Immature natural killer cell (primary cell): ENCODE measurements at places on chromosomes 5 and 9. TPM values are rescaled to one million over a fixed set of nuclear protein-coding genes. Genes with fewer than 3 reads are reported as not detected.

- no peak overlapping the region for H3K4me3 ChIP-seq
- peaks cover 13% of the 10 kb centered on the region for H3K4me1 ChIP-seq
- DNase-seq, result no peak
- no peak overlapping the region for H3K27ac ChIP-seq
Observed at GRCh38 chr5:53994148-53994547, 316.2 kb downstream of the ARL15 start.

DNA sequence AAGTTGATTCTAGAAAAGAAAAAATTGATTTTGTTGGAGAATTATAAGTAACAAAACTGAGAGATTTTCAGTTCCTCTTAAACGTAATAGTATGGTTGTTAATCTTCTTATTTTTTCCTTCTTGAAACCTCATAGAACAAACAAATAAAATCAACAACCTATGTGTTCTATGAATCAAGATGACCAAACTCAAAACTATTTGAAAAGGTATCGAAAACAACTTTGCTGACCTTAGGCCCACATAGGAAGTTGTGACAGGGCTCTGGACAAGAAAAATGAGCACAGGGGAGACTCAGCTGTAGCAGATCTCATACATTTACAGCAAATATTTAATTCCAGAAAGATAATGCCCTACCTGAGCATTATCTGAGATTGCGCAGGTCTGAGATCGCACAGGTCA, 169.4 kb upstream of the CCNH start:
- no peak for DNase-seq
- no peak overlapping the region for H3K27ac ChIP-seq
- H3K36me3 ChIP-seq, result no peaks in the 10 kb centered on the region
- peaks cover 2% of the 10 kb centered on the region for H3K27me3 ChIP-seq
- H3K4me1 ChIP-seq, result no peaks in the 10 kb centered on the region

Gene COL23A1
- 0.78 TPM for polyA plus RNA-seq

Gene C5
- not detected for polyA plus RNA-seq

- H3K36me3 ChIP-seq, result no peaks in the 10 kb centered on the region
- H3K27ac ChIP-seq, result no peak overlapping the region
- H3K4me3 ChIP-seq, result no peak overlapping the region
Observed at GRCh38 chr5:34574936-34575467, 81.1 kb upstream of the RAI14 start.

Gene NUTM2G
- 0.10 TPM for polyA plus RNA-seq

- no peaks in the 10 kb centered on the region for H3K36me3 ChIP-seq
- H3K27ac ChIP-seq, result no peak overlapping the region
- no peak overlapping the region for H3K4me3 ChIP-seq
- H3K27me3 ChIP-seq, result peaks cover 11% of the 10 kb centered on the region
- no peak for DNase-seq
- H3K4me1 ChIP-seq, result peaks cover 11% of the 10 kb centered on the region
Observed at GRCh38 chr9:68710111-68710471, 5.1 kb downstream of the PIP5K1B start.

- H3K27ac ChIP-seq, result no peak overlapping the region
- no peak overlapping the region for H3K4me3 ChIP-seq
- DNase-seq, result no peak
- peaks cover 7% of the 10 kb centered on the region for H3K27me3 ChIP-seq
- H3K4me1 ChIP-seq, result no peaks in the 10 kb centered on the region
Observed at GRCh38 chr5:1435369-1435768, 9.9 kb downstream of the SLC6A3 start.

- peaks cover 16% of the 10 kb centered on the region for H3K36me3 ChIP-seq
Observed at GRCh38 chr9:131630205-131630831, 85.0 kb downstream of the PRRT1B start.

- H3K4me1 ChIP-seq, result no peaks in the 10 kb centered on the region
- no peaks in the 10 kb centered on the region for H3K36me3 ChIP-seq
- DNase-seq, result no peak
- H3K27ac ChIP-seq, result no peak overlapping the region
- H3K27me3 ChIP-seq, result peaks cover 1% of the 10 kb centered on the region
Observed at GRCh38 chr9:81113453-81114124, 575.8 kb downstream of the TLE1 start.

- peaks cover 7% of the 10 kb centered on the region for H3K27me3 ChIP-seq
- no peak overlapping the region for H3K4me3 ChIP-seq
- H3K27ac ChIP-seq, result no peak overlapping the region
- no peaks in the 10 kb centered on the region for H3K36me3 ChIP-seq
Observed at GRCh38 chr5:40204144-40204543, 475.6 kb upstream of the PTGER4 start.

GRCh38 chr9:122366074-122366660, 4.7 kb upstream of the PTGS1 start:
- H3K4me3 ChIP-seq, result no peak overlapping the region
- no peaks in the 10 kb centered on the region for H3K36me3 ChIP-seq
- H3K27me3 ChIP-seq, result peaks cover 4% of the 10 kb centered on the region
- no peak overlapping the region for H3K27ac ChIP-seq

- H3K4me1 ChIP-seq, result peaks cover 2% of the 10 kb centered on the region
- DNase-seq, result no peak
- H3K36me3 ChIP-seq, result peaks cover 26% of the 10 kb centered on the region
- no peaks in the 10 kb centered on the region for H3K27me3 ChIP-seq
- no peak overlapping the region for H3K27ac ChIP-seq
Observed at GRCh38 chr9:112084334-112084733, 90.8 kb downstream of the SUSD1 start.

Gene PCDHGA10
- not detected for polyA plus RNA-seq

- H3K27ac ChIP-seq, result no peak overlapping the region
- no peak for DNase-seq
- no peak overlapping the region for H3K4me3 ChIP-seq
- H3K4me1 ChIP-seq, result no peaks in the 10 kb centered on the region
Observed at GRCh38 chr9:93354451-93354850, 97.0 kb upstream of the FAM120A start.

DNA sequence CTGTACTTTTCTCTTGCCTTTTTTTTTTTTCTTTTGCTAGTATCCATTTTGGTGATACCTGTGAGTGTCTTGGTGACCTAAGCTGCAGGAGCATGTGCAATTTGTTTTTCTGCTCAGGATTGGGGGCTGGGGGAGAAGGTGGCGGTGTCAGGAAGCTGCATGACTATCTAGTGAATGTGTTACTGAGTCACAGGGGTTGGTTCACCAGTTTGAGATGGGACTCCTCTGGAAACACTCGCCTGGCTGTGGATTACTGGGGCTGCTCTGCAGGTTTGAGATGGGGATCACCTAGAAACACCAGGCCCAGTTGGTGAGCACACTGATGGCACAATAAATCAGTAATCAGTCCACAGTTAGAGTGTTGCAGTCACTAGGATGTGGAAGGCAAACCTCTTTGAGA, 447.9 kb downstream of the SPATA31D1 start:
- H3K27ac ChIP-seq, result no peak overlapping the region
- no peak for DNase-seq
- no peaks in the 10 kb centered on the region for H3K27me3 ChIP-seq
- no peak overlapping the region for H3K4me3 ChIP-seq
- no peaks in the 10 kb centered on the region for H3K4me1 ChIP-seq

Gene SLC45A2
- polyA plus RNA-seq, result not detected

- H3K4me3 ChIP-seq, result peak overlapping the region; percentile 91
- peaks cover 93% of the 10 kb centered on the region for H3K4me1 ChIP-seq
- H3K27ac ChIP-seq, result peak overlapping the region; percentile 98
Observed at GRCh38 chr9:131404987-131405386, 11.1 kb downstream of the PRRC2B start.

Gene PNPLA7
- 0.24 TPM for polyA plus RNA-seq

- no peak overlapping the region for H3K4me3 ChIP-seq
- peaks cover 14% of the 10 kb centered on the region for H3K27me3 ChIP-seq
- no peak for DNase-seq
- H3K4me1 ChIP-seq, result peaks cover 20% of the 10 kb centered on the region
Observed at GRCh38 chr5:5419291-5420210, 2.9 kb upstream of the ICE1 start.

Gene FSTL4
- polyA plus RNA-seq, result not detected

Gene CNTNAP3
- not detected for polyA plus RNA-seq

GRCh38 chr5:760363-761058, 24.0 kb downstream of the ZDHHC11B start:
- peaks cover 2% of the 10 kb centered on the region for H3K4me1 ChIP-seq
- DNase-seq, result no peak
- H3K27me3 ChIP-seq, result no peaks in the 10 kb centered on the region
- H3K4me3 ChIP-seq, result no peak overlapping the region
- no peak overlapping the region for H3K27ac ChIP-seq
- no peaks in the 10 kb centered on the region for H3K36me3 ChIP-seq

DNA sequence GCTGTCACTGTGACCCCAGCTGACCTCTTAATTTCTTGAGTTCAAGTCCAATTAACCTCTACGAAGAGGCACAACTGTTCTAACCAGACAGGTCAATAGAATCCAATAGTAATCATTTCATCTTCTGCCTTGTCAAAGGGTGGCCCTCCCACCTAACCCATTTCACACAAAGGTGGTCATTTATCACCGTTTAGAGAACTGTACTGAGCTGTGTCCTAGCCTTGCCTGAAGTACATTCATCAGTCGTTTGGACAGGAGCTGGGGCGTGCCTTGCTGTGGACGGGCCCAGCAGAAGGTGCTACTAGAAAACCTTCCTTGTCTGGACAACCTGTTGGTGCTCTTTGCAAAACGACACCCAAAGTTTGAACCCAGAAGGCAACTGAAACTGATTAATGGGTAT, 605.4 kb downstream of the ISL1 start:
- DNase-seq, result no peak
- H3K4me1 ChIP-seq, result no peaks in the 10 kb centered on the region
- H3K4me3 ChIP-seq, result no peak overlapping the region
- no peaks in the 10 kb centered on the region for H3K27me3 ChIP-seq
- peaks cover 4% of the 10 kb centered on the region for H3K36me3 ChIP-seq
- no peak overlapping the region for H3K27ac ChIP-seq

DNA sequence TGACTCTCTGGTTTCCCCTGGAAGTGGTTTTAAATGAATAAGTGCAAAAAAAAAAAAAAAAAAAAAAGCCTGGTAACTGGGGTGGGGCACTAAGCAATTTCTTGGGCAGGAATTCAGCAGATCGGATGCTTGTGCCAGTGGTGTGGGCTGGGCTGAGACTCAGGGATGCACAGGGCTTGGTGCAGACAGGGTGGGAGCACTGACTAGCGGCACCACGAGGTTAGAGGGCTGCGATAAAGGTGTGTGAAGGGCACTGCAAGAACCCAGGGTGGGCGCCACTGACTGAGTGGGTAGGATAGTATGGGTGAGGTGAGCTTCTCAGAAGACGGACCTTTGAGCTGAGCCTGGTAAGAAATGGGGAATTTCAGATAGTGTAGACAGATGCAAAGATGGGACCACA, 45.5 kb upstream of the CPLX2 start:
- no peaks in the 10 kb centered on the region for H3K36me3 ChIP-seq
- H3K27ac ChIP-seq, result no peak overlapping the region
- H3K4me1 ChIP-seq, result no peaks in the 10 kb centered on the region
- H3K4me3 ChIP-seq, result no peak overlapping the region

- H3K27me3 ChIP-seq, result peaks cover 6% of the 10 kb centered on the region
- no peak overlapping the region for H3K27ac ChIP-seq
- H3K4me1 ChIP-seq, result peaks cover 7% of the 10 kb centered on the region
- no peaks in the 10 kb centered on the region for H3K36me3 ChIP-seq
- no peak overlapping the region for H3K4me3 ChIP-seq
Observed at GRCh38 chr9:21104787-21105186, 27.0 kb upstream of the IFNB1 start.

DNA sequence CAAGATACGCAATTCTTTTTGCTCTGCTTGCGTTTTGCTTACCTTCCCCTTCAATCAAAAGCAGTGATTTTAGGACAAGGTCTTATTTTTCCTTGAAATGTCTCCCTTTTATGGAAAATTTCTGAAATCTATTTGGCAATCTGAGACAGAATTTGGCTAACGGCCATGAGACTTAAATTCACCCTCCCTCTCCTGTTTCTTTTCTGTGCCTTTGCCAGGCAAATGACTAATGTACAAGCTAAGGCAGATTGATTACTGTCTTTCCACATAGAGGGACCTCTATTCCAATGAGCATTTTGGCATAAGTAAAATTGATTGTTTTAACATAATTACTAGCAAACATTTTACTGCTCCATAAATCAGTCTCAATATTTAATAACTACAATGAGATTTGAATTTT, 31.7 kb downstream of the FAM81B start:
- no peaks in the 10 kb centered on the region for H3K36me3 ChIP-seq
- no peak overlapping the region for H3K4me3 ChIP-seq
- H3K27me3 ChIP-seq, result peaks cover 5% of the 10 kb centered on the region
- DNase-seq, result no peak
- H3K27ac ChIP-seq, result no peak overlapping the region

GRCh38 chr5:68122439-68123328, 92.9 kb upstream of the PIK3R1 start:
- peaks cover 3% of the 10 kb centered on the region for H3K4me1 ChIP-seq
- H3K27ac ChIP-seq, result no peak overlapping the region
- H3K27me3 ChIP-seq, result no peaks in the 10 kb centered on the region
- peak; percentile 6 for DNase-seq
- H3K4me3 ChIP-seq, result no peak overlapping the region

Gene PHAX
- polyA plus RNA-seq, result 109 TPM

Gene RNF180
- polyA plus RNA-seq, result not detected

DNA sequence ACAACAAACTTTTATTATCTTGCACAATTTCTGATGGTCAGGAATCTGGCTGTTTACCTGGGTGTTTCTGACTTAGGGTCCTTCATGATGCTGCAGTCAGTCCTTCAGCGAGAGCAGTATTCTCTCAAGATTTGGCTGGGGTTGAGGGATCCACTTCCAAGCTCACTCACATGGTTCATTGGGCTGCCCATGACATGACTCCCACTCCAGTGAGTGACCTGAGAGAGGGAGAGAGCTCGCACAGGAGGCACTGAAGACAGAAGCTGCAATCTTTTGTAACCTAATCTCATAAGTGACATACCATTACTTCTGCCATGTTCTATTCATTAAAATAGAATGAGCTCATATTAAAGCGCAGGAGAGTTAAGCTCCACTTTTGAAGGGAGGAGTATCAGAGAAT, 212.6 kb downstream of the SPATA31D1 start:
- H3K36me3 ChIP-seq, result no peaks in the 10 kb centered on the region
- H3K27ac ChIP-seq, result no peak overlapping the region
- H3K4me3 ChIP-seq, result no peak overlapping the region

DNA sequence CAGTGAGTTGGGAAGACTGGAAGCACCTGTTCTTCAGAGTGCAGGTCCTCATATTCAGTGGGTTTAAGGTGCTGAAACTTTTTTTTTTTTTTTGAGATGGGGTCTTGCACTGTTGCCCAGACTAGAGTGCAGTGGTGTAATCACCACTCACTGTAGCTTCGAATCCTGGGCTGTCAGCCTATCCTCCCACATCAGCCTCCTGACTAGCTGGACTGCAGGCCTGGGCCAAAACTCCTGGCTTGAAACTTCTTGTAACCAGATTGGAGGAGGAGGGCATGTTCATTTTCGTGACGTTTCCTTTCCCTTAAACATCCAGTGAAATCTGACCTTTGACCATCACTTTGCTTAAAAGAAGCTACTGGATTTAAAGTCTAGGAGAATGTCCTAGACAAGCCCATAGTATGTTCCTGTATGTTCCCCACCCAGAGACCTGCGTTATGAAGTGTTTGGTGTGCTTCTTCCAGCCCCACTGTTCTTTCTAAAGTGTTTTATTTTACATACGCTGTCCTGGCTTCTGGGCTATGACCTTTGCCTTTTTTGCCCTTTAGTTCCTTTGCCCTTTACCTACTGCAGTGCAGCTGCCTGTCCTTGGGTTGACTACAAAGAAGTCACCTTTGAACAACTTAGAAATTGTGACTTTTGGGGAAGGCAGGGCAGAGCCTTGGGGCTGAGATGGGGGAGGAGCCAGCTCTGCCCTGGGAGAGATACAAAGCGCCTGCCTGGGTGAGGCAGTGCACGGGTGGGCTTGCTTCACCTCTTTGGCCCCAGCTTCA, 18.4 kb downstream of the TENT4A start:
- H3K27ac ChIP-seq, result no peak overlapping the region
- no peak overlapping the region for H3K4me3 ChIP-seq

Gene ANKH
- polyA plus RNA-seq, result 26.5 TPM

- no peak for DNase-seq
- H3K36me3 ChIP-seq, result no peaks in the 10 kb centered on the region
- no peak overlapping the region for H3K4me3 ChIP-seq
- H3K27ac ChIP-seq, result no peak overlapping the region
- no peaks in the 10 kb centered on the region for H3K4me1 ChIP-seq
Observed at GRCh38 chr5:156762771-156763170, 87.3 kb upstream of the PPP1R2B start.
